ENCODE measurements at places on chromosomes 13 and 19. TPM values are rescaled to one million over a fixed set of nuclear protein-coding genes. Genes with fewer than 3 reads are reported as not detected.

The MATK gene
- not detected for total RNA-seq

The CYP2B6 gene
- total RNA-seq = not detected

The PALM gene
- total RNA-seq = 6.7 TPM

The ZNF540 gene
- 0.35 TPM for total RNA-seq

The ELAVL1 gene
- total RNA-seq = 49.2 TPM

The DDX39A gene
- 127 TPM for total RNA-seq

The JSRP1 gene
- total RNA-seq = not detected

The SYCN gene
- not detected for total RNA-seq

The ZNF844 gene
- 0.56 TPM for total RNA-seq

The CFAP97D2 gene
- not detected for total RNA-seq

The CLC gene
- not detected for total RNA-seq

The ZNF177 gene
- 0.70 TPM for total RNA-seq

The ERCC2 gene
- total RNA-seq = 22.2 TPM

The RGS9BP gene
- 0.42 TPM for total RNA-seq

The RNF113B gene
- total RNA-seq = not detected

The LGALS14 gene
- total RNA-seq = not detected

The ZNF575 gene
- total RNA-seq = 0.28 TPM

The SIGLEC8 gene
- total RNA-seq = not detected

The TEX101 gene
- not detected for total RNA-seq

The GFY gene
- total RNA-seq = not detected

The PEAK3 gene
- not detected for total RNA-seq

The SIGLEC14 gene
- total RNA-seq = not detected

The IRGC gene
- total RNA-seq = not detected

The IL17D gene
- 1.2 TPM for total RNA-seq

The ZGLP1 gene
- 0.28 TPM for total RNA-seq

The TNPO2 gene
- total RNA-seq = 36.6 TPM

The PTPRH gene
- total RNA-seq = not detected

The ZNF682 gene
- total RNA-seq = 1.3 TPM

The ZNF222 gene
- total RNA-seq = 4.5 TPM

The MIA gene
- total RNA-seq = 0.88 TPM

The KIR3DL2 gene
- total RNA-seq = not detected

The KLF1 gene
- not detected for total RNA-seq

The C1QTNF9 gene
- not detected for total RNA-seq

The NTN5 gene
- total RNA-seq = not detected

The MAP4K1 gene
- total RNA-seq = not detected

The PSG4 gene
- total RNA-seq = not detected

The LILRB1 gene
- not detected for total RNA-seq

Data from airway epithelial cell (primary cell).